HepG2 (cell line): ENCODE measurements at places on chromosomes 2 and 18. TPM values are rescaled to one million over a fixed set of nuclear protein-coding genes. Genes with fewer than 3 reads are reported as not detected.

RAD51AP2 gene
- total RNA-seq: 0.07 and 0.11 TPM in 2 replicates

CRACDL gene
- 0.15 TPM in 1 of 2 replicates, not detected in the other for total RNA-seq

DCAF17 gene
- total RNA-seq: 30.0 and 35.3 TPM in 2 replicates

TMEM200C gene
- 0.04 TPM in 1 of 2 replicates, not detected in the other for total RNA-seq

OR6B2 gene
- total RNA-seq: not detected in 2 replicates

AMER3 gene
- not detected in 2 replicates for total RNA-seq

DLX1 gene
- 0.18 TPM in 1 of 2 replicates, not detected in the other for total RNA-seq

ACMSD gene
- not detected in 2 replicates for total RNA-seq

DES gene
- not detected in 2 replicates for total RNA-seq

CYP27C1 gene
- total RNA-seq: not detected in 2 replicates

KCNJ3 gene
- not detected in 2 replicates for total RNA-seq

SOCS6 gene
- total RNA-seq: 38.3 and 49.0 TPM in 2 replicates

GRHL1 gene
- total RNA-seq: 10.6 and 12.0 TPM in 2 replicates

DNA sequence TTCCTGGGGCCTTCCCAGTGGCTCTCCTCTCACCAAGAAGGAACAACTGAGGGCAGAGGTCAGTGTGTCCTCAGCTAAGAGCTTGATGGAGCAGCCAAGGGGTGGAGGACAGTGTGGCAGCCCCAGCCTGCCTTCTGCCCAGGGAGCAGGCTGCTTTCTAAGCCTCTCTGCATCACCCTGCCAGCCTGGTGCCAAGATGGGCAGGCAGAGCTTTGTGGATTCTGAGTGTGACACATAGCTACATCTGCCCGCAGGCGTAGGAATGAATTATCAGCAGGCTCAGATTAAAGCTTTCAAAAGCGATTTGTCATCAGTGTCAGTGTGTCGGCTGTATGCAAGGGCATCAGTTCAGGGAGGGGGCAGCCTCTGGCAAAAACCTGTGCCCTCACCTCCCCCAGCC, 8.7 kb downstream of the MAL start:
- no peak for DNase-seq

GRCh38 chr2:210250622-210251021, 25.4 kb upstream of the ACADL start:
- DNase-seq: no peak

GRCh38 chr2:33051586-33052360, 105.0 kb downstream of the LTBP1 start:
- DNase-seq: peak; percentile 41

- no peak for DNase-seq
Measured at GRCh38 chr2:214781226-214781625, 28.3 kb downstream of the BARD1 start.

DNA sequence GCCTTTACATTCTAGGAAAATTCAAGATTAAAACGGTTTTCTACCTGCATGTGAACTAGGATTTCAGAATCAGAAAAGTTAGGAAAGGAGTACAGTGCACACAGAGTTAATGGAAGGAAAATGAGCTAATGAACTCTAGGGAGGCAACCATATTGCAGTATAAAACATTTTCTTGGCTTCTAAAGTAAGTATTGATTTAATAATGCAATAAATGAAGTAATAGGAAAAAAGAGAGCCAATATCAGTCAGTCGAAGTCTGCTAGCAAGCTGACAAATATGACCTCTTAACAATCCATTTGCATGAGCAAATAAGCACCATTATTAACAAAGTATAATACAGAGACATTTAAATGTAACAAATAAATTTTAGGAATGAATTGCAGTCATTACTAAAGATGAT, 80.2 kb upstream of the COL3A1 start:
- DNase-seq: no peak

DNA sequence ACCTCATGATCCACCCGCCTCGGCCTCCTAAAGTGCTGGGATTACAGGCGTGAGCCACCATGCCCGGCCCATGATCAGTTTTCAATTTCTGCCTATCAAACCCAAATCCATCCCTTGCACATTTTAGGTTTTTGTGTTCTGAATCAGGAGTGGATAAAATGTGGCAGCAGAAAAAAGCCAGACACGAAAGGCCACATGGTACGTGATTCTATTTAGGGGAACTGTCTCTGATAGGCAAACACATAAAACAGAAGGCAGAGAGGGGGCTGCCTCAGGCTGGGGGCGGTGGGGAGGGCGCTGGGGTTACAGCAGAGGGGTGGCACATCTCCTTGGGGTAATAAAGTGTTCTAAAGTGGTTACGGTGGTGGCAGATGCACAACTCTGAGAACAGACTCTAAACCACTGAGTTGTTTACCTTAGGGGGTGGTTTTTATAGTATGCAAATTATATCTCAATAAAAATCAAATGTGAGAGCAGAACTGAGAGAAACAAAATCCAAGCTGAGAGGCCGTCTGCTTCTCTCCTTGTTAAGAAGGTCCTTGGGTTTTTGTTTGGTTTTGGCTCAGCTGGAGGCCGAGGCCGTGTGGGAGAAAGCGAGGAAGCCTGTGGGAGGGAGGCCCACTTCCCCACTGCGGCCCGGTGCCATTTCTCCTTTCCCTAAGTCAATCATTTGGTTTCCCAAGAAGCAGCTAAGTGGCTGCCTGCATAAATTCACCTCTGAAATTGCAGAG, 78.0 kb downstream of the SOWAHC start:
- no peak for DNase-seq

- DNase-seq: no peak
Measured at GRCh38 chr2:122535960-122536505, 780.6 kb downstream of the TSN start.

GRCh38 chr2:227805578-227805977, 8.1 kb upstream of the CCL20 start:
- DNase-seq: no peak

GRCh38 chr2:154403242-154403790, 295.2 kb upstream of the KCNJ3 start:
- peak; percentile 35 for DNase-seq

- peak; percentile 73 for DNase-seq
Measured at GRCh38 chr2:241558532-241559322, at the start of gene BOK. Gene BOK, plus strand, starts transcription at chr2:241558745. Its CDS starts 739 bp downstream, at chr2:241559484.

DNA sequence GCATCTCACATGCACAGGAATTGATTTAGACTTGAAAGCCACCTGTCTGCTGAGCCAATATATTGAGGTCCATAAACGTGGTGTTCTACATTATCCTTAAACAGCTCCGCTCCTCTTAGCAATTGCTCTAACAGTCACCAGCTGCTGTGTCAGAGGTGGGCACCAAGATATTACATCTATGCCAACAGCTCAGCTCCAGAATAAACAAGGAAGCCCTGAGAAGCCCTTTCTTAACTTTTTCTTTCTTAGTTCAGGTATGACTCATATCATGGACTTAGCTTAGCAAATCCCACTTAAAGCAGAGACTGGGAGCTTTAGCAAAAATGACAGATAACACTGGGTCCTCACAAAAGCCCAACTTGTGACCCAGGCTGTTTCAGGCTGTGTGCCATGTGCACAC, 436.6 kb downstream of the IRS1 start:
- no peak for DNase-seq

DNA sequence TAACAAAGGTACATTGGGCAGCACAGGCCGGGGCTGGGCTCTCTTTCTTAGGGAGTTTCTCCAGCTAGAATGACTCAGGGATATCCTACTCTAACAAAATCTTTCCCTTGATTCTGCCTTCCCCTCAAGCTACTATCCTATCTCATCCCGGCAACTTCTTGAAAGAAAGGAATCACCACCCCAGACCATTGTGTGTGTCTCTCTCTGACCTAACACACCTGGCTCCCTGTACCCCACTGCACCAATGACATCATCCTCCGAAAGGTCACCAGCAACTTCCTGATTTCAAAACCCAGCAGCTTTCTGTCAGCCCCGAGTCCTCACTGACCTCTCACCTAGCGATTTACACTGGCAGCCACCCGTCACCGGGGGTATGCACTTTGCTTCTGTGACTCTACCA, 72.1 kb upstream of the MAP4K4 start:
- peak; percentile 75 for DNase-seq

- no peak for DNase-seq
Measured at GRCh38 chr2:234788841-234789240, 163.0 kb upstream of the SH3BP4 start.

DNA sequence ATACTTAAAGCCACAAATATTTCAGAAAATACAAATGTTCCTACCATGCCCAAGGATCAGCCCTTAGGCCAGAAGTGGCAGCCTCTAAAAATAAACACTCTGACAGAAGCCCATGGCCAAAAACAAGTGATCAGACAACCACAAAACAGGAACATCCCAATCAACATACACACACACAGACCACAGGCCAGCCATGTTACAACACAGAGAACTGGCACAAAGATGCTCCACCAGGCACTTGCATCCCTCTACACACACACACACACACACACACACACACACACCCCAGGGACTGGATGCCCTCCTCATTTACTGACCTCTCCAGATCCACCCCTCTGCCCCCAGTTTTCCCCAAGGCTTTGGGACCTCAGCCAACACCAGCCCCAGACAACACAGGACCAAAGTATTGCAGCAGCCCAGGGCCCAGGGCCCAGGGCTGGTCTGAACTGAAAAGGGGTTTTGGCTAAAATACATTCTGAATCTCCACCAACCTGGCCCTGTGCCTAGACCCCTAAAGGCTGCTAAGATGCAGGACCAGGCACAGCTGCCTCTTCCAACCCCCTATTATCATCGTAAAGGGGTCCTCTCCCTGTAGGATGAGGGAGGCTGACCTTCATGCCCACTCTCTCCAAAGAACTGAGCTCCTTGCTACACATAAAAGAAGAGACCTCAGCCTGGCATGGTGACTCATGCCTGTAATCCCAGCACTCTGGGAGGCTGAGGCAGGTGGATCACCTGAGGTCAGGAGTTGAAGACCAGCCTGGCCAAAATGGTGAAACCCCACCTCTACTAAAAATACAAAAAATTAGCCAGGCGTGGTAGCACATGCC, 151.4 kb downstream of the TNS1 start:
- DNase-seq: no peak

DNA sequence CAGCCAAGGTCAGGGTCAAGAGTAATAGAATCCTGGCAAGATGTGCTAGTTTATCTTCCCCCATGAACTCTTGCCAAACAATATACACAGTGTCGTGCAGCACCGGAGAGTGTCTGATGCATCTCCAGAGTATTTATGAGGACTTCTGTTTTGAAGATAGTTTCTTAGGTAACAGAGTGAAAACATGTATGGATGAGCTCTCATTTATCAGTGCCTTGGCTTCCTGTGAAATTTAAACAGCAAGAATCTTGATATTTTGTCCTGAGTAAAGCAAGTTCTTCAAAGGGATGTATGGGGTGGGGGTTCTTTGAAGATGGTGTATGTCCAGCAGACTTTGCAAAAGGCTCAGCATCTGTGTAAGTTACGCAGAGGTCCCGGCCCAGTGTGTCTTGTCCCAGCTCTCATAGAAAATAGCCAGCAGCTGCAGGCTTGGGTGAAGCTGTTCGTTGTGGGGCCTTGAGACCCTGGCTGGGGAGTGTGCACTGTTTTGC, 361.0 kb upstream of the NT5C1B start:
- no peak for DNase-seq

DNA sequence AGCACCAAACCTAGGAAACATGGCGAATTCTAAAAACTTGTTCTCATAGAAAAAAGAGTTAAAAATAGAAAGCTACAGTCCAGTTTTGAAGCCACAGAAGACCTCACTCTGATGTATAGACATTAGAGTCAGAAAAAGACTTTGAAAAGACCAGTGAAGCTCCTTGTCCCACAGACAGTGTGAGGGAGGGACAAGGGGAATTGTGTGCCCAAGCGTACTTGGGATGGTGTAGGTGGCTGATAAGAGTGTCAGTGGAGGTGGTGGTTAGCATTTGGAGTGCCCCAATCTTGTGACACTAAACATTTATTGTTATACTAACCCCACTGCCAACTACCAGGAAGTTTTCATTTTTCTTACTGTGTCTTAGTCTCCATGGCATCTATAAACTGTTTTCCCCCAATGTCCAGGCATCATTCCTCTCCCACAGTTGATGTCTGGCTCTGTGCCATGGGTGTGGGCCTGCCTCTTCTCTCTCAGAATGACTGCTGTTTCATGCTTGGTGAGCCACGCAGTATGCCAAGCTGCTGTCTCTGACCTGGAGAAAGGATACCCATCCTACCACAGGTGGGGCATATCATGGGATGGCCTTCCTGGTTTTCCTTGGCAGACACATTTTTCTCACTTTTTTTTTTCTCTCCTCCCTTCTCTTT, 161.4 kb downstream of the RPIA start:
- no peak for DNase-seq

DNA sequence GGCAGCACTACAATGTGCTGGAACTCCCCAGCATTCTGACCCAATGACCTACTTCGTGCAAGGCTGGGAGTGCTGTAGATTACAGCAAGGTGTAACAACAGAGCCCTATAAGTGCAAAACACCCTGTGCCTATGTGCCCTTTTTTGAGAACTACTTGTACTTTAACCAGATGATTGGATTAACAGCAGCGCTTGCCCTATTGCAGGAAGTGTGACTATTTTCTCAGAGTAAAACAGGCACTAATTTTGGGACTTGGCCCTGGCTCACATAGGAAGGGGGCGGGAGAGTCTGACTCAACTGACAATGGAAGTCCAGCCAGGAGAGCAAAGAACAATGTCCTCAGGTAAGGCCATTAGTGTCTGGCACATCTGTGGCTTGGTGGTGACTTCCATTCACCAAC, 35.6 kb upstream of the RNF125 start:
- no peak for DNase-seq

DNA sequence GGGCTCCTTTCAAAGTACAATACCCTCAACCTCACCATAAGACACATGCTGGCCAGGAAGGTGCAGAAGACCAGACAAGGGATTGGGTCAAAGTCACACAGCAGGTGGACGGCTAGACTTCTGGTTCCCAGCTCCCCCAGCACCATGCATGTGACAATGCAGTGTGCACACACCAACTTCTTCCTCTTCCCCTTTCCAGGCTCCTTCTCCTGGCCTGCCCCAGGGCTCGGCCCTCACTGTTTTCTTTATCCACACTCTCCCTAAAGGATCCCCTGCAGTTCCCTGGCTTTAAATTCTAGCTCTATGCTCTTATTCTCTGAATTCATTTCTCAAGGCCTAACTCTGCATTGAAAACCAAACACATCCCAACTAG, 82.3 kb downstream of the LOXHD1 start:
- no peak for DNase-seq

- DNase-seq: no peak
Measured at GRCh38 chr2:206858687-206859329, 80.5 kb upstream of the CPO start.

DNA sequence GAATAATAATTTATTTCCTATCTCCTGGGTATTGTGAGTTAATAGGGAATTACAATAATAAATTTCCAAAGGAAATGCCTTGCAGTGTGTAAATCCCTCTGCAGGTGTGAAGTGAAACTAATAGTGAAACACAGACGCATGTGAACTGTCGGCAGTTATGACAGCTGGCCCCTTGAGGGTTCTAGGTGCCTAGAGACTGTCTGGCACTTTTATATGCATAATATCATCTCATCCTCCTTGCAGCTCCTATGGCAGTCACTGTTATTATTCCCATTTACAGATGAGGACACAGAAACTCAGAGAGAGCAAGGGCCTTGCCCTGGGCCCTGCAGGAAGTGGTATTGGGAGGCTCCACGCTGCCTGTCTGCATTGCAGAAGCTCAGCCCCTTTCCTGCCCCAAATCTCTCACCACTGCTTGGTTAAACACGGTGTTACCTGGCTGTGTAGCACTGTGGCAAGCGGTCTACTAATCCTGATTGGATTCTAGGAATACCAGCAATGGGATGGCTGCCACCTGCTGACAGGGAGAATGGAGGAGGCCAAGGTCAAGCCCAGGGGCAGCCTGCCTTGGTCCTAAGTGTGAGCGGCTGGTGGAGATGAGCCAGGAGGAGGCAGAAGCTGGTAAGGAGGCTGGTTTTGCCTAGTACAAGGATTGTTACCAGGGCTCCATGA, 32.8 kb upstream of the ACKR3 start:
- no peak for DNase-seq
